KBM-7 (cell line): ENCODE measurements at places on chromosomes 4 and X.
A peak's percentile ranks its signal among the peaks of the same experiment; 100 is the strongest.

DNA sequence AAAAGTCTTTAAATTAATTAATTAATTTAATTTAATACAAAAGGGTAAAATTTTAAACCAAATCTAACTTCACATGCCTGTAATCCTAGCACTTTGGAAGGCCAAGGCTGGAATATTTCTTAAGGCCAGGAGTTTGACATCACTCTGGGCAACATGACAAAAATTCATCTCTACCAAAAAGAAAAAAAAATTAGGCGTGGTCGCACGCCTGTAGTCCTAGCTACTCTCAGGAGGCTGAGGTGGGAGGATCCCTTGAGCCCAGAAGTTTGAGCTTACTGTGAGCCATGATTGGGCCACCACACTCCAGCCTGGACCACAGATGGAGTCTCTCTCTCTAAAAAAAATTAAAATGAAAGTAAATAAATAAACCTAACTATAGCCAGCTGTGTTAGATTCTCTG is 39.2 kb upstream of the ANTXR2 start:
- no peak for DNase-seq

- DNase-seq = peak; percentile 87
These were observed 376.7 kb downstream of the GPM6A start for GRCh38 chr4:175435381-175435783.

GRCh38 chrX:74343343-74344279 is 39.6 kb downstream of the ZCCHC13 start:
- DNase-seq = peak; percentile 95

DNA sequence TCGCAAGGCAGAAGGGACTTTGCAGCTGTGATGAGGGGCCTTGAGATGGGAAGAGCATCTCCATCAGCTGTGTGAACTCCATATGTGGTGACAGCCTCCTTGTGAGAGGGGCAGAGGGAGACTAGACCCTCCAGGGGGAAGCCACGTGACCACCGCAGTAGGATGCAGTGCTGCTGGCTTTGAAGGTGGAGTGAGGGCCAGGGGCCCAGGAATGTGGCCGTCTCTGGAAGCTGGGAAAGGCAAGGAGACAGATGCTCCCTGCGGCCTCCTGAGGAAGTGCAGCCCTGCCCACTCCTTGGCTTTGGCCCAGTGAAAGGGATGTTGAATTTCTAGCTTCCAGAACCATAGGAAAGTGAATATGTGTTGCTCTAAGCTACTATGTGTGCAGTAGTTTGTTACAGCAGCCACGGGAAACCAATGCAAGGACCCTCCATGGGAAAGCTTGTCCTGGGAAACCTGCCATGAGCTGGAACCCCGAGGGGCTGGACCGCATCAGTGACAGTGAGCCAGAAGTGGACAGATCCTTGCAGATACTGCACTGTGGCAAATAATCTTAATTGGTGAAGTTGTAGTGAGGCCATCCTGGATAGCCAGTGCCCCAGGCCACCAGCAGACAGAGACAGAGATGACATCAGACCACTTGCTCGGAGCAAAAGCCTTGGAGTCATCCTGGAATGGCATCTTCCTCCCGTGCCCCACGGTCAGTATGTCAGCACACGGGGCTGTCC is 35.4 kb upstream of the SORCS2 start:
- DNase-seq = no peak

DNA sequence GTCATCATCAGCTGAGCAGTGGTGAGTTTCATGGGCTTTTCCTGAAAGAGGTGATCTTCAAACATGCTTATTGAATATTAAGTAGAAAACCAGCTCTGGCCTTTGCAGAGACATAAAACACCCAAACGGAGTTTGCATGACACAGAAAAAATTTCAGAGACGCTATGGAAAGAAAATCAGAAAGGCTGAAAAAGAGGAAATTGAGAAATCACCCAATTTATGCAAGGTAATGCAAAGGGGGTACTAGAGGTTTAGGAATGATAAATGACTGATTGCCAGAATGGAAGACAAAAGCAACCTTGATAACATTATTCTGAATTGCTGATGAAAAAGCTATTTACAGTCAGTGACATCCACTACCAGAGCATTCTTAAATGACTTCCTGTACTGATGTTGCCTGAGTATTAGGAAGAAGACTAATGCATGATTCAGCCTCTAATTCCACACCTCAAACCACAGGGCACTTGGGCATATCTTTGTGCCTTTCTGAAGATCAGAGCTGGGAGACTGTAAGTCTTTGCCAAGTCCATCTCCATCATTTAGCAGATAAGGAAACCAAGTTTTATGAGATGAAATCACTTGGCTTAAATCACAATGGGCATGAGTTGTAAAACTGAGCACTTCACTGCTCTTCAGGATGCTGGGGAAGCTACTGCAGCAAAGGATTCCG is 565.7 kb downstream of the PPARGC1A start:
- no peak for DNase-seq

DNA sequence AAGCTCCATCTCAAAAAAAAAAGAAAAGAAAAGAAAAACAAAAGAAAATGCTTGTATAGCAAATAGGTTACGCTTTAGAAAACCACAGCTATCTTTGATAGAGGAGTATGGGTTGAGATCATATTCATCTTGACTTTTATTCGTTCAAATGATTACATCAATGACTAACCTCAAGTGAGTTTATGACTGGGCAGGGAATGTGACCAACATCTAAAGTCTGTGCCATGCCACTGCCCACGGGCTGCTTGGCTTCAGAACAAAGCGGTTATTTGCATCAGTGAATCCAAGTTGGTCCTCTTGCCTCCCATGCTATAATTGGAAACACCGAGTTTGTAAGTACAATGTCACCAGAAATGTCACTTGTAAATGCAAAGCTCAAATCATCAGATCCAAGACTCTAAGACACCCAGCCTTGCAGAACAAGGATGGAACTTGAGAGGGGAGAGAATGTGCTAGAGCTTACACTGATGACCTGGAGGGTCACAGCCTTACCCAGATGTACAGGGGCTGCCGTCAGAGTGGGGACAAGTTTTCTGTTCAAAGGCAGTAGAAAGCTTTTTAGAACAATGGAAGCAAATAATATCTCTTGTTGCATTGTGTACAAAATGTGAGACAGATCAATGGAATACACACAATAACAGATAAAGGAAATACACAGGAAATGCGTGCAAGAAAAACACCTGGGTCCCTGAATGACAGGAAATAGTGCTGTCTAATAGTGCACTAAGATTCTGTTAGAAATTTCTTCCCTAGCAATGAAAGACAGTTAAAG is 8.4 kb upstream of the OPN1LW start:
- no peak for DNase-seq

DNA sequence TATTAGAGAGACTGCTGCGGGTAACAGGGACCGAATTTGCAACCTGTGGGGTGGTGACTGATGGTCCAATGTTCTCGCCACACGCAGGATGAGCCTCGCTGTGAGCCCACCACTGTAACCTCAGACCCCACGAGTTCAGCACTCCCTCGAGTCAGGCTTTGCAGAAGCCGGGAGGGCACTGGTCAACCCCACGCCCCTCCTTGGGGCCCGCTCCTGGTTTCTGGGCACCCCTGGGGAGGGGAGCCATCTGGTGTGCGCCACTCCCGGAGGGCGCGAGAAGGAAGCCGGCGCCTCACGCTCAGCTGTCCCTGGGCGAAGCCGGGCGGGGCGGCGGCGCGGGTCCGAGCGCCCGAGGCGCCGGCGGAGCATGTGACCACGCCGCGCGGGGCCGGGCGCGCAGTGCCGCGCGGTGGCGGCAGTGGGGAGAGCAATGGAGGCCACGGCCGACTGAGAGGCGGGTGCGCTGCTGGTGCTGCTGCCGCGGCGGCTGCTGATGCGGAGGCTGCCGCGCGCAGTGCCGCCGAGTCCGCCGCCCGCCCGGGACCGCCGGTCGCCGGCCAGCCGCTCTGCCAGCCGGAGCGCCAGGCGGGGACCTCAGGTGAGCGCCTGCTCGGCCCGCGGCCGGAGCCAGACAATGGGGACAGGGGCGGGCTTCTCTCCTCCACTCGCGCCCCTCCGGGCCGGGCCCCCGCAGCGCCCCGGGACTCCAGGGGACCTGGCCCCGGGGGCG is 100.1 kb downstream of the CEP135 start:
- peak; percentile 62 for DNase-seq
